Central memory CD8-positive, alpha-beta T cell (primary cell): ENCODE measurements at places on chromosomes 13 and 19.

GRCh38 chr13:109810761-109811510, 24.6 kb upstream of the IRS2 start:
- DNase-seq = no peak

GRCh38 chr13:97600458-97601075, 166.6 kb downstream of the RAP2A start:
- no peak for DNase-seq

- no peak for DNase-seq
Observed at GRCh38 chr13:89238496-89238895, 1567.3 kb downstream of the SLITRK5 start.

DNA sequence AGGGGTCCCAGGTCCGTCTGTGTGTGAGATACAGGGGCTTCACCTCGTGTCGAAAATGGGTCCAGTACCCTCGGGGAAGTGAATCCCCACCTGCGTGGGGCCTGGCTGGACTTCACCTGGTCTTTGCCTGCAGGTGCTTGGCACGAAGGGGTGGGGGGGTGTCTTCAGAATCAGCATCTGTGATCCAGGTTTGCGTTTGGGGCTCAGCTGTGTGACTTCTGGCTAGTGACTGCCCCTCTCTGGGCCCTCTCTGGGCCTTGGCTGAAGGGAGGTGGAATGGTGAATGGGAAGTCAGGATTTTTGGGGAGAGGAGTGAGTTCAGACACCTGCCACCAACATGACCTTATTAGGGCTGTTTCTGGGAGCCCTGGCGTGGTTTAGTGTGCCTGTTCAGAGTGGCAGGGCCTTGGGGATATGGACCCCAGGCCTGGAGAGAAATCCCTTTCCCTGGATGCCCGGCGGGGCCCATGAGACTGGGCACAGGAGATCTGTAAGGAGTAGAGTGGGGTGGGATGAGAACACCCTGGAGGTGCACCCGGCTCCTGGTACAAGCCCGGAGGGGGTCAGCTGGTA, 2.7 kb downstream of the CELF5 start:
- DNase-seq = no peak

GRCh38 chr13:30457306-30457891, 8.3 kb downstream of the HMGB1 start:
- no peak for DNase-seq

DNA sequence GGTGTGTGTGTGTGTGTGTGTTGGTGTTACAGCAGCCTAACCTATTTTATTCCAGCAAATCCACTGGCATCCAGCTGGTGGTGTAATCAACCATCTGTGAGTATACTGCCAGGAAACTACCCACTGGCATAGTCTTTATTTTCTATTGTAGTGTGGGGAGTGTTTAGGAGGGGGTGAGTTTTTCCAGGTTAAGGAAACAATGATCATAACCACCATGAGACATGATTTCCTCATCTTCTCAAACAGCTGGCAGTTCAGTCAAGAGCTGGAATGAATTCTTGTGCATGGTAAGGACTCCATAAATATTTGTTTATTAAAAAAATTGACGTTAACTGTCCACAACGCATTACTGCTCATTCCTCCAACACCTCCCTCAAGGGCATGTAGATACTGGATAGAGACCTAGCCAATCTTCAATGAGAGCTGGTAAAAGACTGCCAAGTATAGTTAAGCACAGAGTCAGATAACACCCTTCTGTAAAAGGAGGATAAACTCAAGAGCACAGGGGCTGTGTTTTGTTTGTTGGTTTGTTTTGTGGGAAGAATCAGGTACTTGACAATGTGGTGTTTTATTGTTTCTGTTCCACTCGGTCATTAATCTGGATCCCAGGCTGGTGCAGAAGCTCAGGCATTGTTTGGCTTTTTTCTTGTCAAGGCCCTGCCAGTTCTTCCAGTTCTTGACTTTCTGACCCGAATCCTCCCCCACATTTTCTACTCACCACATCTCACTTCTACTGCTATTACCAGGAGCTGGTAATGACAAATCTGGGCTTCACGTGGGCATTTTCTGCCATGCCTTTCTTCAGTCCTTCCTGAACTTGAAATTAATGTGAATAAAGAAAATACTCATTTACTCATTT, 31.6 kb upstream of the SLC46A3 start:
- no peak for DNase-seq

- DNase-seq = no peak
Observed at GRCh38 chr19:10173527-10173926, 21.2 kb downstream of the DNMT1 start.

DNA sequence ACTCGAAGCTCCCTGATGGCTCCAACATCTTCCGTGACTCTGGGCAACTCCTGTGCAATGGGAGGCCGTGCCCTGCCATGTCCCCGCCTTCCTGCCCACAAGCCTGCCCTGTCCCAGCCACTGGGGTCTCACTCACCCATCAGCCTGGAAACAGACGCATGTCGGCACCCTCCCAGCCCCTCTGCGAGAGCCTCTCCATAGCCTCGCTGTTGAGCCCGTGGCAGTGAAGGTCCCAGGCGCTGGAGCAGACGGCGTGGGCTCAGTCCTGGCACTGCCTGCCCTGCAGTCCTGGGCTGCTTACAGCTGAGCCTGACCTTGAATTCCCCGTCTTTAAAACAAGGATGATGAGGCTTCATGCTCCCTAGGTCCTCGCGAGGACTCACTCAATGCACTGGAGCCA, 37.0 kb downstream of the MCF2L start:
- DNase-seq = no peak

- no peak for DNase-seq
Observed at GRCh38 chr13:46318986-46319385, 68.1 kb downstream of the RUBCNL start.

DNA sequence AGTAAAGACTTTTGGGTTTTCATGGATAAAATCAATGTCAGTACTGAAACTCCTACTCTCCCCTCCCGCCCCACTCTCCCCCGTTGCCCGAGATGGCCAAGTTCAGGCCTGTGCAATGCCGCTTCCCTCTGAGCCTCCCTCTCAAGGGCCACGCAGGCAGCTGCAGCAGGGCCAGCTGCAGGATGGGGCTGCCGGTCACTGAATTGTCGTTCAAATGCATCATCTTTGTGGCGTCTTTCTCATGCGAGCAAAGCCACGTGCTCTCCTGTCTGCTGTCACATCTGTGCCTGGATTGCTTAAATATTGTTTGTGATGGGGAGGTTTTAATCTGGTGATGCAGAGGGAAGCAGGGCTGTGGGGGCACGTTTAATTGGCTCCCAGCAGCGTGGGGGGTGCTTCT, 26.6 kb downstream of the SHISA2 start:
- DNase-seq = no peak

- DNase-seq = no peak
Observed at GRCh38 chr13:100646030-100646673, 28.4 kb downstream of the TMTC4 start.

DNA sequence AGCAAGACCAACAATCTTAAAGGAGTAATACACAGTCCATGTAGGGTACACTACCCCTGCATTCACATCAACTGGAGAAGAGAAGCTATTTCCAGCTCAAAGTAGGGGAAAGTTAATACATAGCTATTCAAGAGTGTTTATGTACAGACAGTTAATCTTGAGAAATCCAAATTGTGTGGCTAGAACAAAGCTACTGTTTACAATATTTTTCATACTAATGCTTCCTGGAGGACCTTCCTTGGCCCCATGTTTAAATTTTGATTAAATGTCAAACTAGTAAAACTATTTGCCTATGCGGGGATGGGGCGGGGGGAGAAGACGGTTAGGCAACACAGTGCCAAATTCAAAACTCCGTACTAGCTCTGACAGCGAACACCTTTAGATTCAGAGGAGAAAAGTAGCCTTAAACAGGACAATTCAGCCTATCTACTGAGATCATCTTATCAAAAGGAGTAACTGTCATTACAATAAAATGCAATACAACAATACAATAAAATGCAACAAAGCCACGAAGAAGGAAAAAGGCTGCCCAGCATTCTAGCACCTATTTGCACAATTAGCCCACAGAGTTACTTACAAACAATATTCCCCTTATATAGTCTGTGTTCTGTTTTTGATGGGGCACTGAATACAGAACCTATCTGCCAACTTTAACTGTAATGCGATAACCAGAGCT, 29.1 kb downstream of the BRD4 start:
- DNase-seq = no peak

DNA sequence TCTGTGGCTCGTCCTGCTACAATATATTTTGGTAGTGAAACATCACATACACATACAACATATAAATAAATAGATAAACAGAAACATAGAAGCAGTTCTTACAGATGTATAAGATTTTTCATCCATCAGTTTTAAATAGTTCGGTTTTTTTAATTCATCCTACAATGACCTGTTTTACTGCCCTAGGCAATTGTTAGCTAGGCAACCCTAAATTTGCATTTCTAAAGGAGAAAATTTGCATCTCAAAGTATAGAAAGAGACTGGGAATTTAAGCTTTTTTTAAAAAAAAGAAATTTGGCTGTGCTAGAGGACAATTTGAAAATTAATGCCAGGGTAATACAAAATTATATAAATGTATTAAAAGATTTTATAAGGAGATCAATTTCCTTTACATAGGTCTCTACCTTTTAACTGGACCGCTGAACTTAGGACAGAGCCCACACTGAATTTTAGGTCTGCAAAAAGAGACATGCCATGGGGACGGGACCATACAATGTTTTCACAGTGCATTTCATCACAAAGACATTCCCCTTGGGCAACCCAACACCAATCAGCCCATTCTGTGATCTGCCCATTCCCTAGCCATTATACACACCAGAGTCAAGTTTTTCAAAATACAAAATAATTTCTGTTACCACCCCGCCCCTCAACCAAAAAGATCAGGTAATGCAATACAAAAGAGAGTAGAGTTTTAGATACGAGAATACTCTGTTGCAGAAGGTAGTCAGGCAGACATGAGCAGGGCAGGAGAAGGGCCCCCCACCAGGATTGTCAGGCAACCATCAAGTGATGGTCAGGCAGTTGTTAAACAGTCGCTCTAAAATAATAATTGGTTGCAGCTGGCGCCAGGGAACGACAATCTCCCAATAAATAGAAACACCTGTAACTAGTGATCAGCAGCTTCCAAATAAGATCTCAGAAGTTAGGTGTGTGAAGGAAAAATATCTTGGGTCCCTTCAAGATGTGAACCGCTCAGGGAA, 299.7 kb upstream of the SGCG start:
- DNase-seq = no peak

DNA sequence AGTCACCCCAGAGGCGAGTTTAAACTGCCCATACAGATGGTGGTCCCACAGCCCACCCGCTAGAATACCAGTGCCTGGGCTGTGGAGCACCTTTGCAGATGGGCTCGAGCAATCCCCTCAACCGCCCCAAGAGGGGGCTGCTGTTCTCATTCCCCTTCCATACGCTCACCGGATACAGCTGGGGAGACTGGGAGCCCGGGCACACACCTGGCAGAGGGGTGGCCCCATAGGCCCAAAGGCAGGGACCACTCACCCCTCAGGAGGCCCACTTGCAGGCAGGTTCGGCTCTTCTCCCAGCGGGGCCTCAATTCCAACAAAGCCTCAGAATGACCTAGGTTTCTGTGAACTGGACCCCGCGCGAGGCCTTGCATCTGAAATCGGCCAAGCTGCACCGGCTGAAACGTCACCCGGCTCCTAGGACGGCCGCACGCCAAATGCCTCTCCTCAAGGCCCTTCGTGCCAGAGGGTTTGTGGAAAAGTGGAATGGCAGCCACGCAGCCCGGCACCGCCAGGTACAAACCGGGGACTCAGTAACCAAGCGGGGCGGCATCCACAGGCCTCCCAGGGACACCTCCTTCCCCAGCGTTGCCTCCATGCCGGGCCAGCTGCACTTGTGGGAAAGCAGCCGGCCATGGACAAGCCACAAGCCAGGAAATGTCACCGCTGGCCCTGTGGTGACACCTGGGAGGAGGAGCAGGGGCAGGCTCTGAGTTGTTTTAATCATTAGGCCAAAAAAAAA, 18.7 kb downstream of the MLLT1 start:
- DNase-seq = no peak

GRCh38 chr13:27980280-27980998, 8.1 kb downstream of the URAD start:
- no peak for DNase-seq

GRCh38 chr19:46759206-46759605, 13.0 kb upstream of the STRN4 start:
- no peak for DNase-seq

GRCh38 chr19:12794971-12795381, 3.7 kb downstream of the JUNB start:
- no peak for DNase-seq

DNA sequence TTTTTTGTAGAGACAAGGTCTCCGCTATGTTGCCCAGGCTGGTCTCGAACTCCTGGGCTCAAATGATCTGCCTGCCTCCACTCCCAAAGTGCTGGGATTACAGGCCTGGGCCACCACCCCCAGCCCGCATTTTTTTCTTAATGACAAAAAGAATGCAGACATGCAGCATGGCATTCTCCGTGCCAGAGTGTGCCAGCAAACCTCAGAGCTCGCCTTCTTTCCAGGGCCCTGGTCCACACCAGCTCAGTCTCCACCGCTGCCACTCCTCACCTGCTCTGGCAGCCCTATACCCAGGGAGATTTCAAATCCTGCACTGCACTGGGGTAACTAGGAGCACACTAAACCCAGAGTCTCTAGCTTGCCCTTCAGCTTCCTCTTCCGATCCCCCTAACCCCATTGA, 41.7 kb downstream of the ZIC5 start:
- DNase-seq = no peak

- no peak for DNase-seq
Observed at GRCh38 chr19:46386151-46386550, 27.2 kb downstream of the CCDC8 start.

GRCh38 chr13:75927183-75927669, 291.1 kb downstream of the LMO7 start:
- DNase-seq = no peak

- DNase-seq = no peak
Observed at GRCh38 chr19:49340069-49340864, 5.1 kb downstream of the CD37 start.
